Stimulated activated CD8-positive, alpha-beta memory T cell treated with anti-CD3 and anti-CD28 coated beads, Interleukin-7, amount 100 ng/mL, for 48 hours (primary cell): ENCODE measurements at places on chromosomes 12 and 14.

- no peak for DNase-seq
Observed at GRCh38 chr12:43694879-43695278, 63.7 kb downstream of the PUS7L start.

DNA sequence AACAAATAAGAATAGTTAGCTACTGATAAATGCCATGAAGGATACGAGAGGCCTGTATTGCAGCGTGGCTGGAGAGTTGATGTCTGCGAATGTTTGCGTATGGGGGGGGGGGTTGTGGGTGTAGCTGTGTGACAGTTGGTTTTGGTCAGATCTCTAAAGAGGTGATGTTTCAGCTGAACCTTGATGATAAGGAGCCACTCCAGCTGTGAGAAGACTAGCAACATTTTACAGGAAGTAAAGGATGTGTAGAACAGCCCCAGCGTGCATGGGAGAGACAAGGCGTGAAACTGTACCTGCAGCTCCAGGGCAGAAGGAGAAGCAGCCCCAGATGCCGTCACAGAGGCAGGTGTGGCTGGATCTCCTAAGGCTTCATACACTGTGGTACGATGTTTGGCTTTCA is 416.9 kb downstream of the TMEM132D start:
- DNase-seq: no peak

- no peak for DNase-seq
Observed at GRCh38 chr12:71639341-71639760, 24.3 kb downstream of the ZFC3H1 start.

DNA sequence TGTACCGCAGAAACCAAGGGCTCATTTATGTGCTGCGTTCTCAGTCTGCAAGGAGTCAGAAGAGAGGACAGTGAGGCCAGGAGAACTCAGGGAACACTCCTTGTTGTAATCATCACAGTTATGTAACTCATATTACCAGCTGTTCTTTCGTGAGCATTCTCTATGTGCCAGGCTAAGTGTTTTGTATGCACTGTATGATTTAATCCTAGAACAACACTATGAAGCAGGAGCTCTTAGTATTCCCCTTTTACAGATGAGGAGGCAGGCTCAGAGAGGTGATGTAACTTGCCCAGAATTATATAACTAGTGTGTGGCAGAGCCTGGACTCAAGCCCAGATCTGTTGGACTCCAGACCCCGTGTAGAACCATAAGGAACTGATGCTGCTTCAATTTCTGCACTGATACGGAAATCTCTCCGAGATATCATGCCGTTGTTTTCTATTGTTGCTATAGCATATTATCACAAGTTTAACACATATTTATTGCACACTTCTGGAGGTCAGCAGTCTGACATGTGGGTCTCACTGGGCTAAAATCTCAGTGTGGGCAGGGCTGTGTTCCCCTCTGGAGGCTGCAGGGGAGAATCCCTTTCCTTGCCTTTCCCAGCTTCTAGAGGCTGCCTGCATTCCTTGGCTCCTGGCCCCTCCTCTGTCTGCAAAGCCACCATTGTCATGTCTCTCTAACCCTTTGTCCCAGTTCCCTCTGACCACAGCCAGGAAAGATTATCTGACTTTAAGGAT is 16.3 kb upstream of the CD9 start:
- DNase-seq: no peak

- DNase-seq: no peak
Observed at GRCh38 chr12:107366322-107366721, 273.0 kb upstream of the CRY1 start.

GRCh38 chr12:20950248-20950647 is 139.7 kb downstream of the SLCO1B3 start:
- no peak for DNase-seq
